ENCODE measurements at places on chromosomes 1 and 21. TPM values are rescaled to one million over a fixed set of nuclear protein-coding genes. Genes with fewer than 3 reads are reported as not detected.

The KRTAP19-4 gene
- polyA plus RNA-seq = not detected

The DCDC2B gene
- polyA plus RNA-seq = 2.4 TPM

The ATP6V1G3 gene
- polyA plus RNA-seq = 7.3 TPM

The TNFRSF8 gene
- 0.72 TPM for polyA plus RNA-seq

The CD2 gene
- 0.08 TPM for polyA plus RNA-seq

The RIIAD1 gene
- not detected for polyA plus RNA-seq

The IGSF3 gene
- 26.0 TPM for polyA plus RNA-seq

The TINAGL1 gene
- 53.2 TPM for polyA plus RNA-seq

The ST6GALNAC5 gene
- polyA plus RNA-seq = 4.5 TPM

The ZNF683 gene
- 0.14 TPM for polyA plus RNA-seq

The DCAF6 gene
- polyA plus RNA-seq = 87.5 TPM

DNA sequence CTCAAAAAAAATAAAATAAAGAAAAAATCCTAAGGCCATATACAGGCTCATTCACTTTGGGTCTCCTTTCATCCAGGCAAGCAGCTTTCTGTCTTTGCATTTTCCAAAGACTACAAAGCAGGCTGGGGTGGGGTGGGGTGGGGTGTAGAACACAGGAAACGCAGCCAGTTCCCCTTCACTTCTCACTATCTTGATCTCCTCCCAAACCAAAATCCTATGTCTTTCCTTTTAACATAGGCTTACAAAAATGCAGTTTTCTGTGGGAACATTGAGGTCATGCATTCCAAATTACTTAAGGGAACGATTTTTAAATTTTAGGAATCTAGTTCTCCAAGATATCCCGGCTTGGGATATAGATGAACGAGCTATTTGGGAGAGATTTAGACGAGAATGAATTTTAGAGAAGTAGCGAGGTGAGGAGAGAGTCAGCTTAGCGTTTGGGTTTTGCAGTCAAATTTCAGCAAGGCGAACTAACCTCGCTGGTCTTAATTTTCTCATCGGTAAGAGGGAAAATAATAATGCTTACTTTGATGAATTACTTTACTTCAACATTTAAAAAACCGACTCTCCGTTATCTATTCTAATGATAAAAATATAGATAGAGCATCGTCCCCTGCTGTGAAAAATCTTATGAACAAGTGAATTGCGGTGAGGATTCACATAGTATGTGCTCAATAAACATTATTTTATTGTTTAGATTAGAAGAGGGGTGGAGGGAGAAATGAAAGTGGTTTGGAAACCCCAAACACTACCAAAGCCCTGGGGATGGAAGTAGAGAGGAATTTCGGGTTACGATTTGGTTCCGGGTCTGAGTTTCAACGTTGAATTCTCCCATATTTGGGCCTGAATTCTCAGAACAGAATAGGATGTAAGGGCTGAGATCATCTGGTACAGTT lies 735 bp upstream of the STX12 start:
- no peak for DNase-seq

DNA sequence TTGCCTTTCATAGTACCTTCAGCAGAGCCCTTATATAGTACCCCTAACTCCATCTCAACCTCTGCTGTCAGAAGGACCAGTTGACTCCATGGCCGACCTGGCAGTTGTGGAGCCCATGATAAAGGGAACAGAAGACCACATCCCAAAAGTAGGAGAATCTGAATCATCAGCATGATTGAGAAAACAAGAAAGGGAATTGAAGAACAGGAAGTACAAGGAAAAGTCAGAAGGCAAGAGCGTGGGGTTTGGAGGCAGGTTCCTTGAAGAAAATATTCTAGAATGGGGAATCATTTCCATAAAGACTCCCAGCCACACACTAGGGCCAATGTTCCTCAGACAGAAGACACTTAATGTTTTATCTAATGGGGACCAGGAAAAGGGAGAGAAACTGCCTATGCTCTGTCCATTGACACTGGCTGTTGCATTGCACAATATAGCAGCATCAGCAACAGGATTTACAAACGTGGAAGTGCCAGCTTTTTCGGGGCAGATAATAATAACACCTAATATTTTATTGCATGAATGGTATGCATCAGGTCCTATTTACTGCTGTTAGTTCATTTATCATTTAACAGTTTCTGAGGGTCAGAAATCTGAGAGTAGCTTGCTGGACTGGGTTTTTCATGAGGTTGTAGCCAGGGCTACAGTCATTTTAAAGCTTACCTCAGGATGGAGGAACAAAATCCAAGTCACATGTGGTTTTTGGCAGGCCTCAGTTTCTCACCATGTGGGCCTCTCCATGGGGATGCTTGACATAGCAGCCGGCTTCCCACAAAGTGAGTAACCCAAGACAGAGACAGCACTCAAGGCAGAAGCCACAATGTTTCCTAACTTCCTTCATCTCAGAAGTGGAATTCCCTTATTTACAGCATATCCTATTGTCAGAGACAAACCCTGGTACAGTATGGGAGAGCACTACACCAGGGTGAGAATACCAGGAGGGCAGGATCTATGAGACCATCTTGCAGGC lies 483.4 kb downstream of the PLPP3 start:
- DNase-seq = no peak

- DNase-seq = peak; percentile 51
These were observed 1.1 kb upstream of the SMG7 start for GRCh38 chr1:183470961-183471742.

- no peak for DNase-seq
These were observed 879.1 kb upstream of the NEGR1 start for GRCh38 chr1:73161418-73161817.

GRCh38 chr21:27804515-27804914 lies 837.6 kb upstream of the ADAMTS5 start:
- DNase-seq = no peak

GRCh38 chr1:110341146-110341871 lies 2.1 kb downstream of the RBM15 start:
- DNase-seq = no peak

DNA sequence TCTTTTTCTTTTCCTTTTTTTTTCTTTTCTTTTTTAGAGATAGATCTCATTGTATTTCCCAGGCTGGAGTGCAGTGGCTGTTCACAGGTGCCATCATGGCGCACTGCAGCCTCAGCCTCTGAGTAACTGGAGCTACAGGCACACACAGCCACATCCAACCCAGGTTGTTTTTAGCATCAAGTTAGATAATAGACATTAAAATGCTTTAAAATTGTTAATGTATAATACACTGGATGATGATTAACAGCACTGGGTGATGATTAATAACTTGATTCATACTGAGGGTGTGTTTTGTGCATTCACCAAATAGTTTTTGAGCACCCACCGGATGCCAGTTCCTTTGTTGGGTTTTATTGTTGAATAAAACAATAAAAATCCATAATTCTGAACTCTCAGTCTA lies 75.2 kb downstream of the BEND5 start:
- DNase-seq = no peak

GRCh38 chr1:60678391-60678790 lies 404.0 kb upstream of the NFIA start:
- no peak for DNase-seq

- DNase-seq = no peak
These were observed 202.4 kb upstream of the L1TD1 start for GRCh38 chr1:61992257-61992656.

DNA sequence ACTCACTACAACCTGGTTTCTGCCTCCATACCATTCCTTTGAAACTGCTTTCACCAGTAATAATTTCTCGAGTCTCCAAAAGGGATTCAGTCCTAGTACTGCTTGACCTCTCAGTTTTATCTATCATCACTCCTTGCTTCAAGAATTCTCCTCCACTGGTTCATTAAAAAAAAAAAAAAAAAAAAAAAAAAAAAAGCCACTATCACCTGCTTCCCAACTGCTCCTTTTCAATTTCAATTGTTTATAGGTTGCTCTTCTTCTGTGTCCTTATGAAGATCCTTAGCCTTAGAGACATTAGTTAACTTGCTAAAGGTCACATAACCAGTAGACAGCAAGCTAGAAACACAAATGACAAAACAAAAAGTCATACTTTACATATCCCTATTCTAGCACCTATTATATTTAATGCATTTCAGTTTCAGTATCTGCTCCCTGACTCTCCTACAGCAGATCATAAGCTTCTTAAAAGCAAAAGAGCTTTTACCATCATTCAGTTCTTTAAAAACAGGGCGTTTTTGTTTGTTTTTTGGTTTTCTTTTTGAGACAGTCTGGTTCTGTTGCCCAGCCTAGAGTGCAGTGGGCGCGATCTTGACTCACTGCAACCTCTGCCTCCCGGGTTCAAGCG lies 7.1 kb downstream of the NRDC start:
- no peak for DNase-seq

All from left renal cortex interstitium (tissue), 4 donors.